ENCODE measurements at places on chromosomes 11 and 22. TPM values are rescaled to one million over a fixed set of nuclear protein-coding genes. Genes with fewer than 3 reads are reported as not detected.

DNA sequence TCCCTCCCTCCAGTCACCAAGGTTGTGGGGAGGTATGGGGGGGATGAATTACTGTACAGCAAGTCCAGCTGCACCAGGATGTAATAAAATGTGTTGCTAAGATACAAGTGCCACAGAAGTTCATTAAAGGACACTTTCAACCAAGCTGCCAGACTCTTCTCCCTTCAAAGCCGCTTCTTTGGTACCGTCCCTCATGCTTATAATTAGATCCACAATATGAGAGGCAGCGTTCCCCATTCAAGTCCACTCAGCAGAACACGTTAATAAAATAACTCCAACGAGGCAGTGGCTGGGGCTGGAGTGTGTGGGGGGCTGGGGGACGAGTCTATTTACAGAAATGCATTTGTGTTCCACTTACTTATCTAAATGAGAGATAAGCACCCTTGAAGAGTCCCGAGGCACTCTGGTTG lies 14.7 kb downstream of the PHF21B start:
- no peak overlapping the region for H3K27ac ChIP-seq
- H3K4me1 ChIP-seq = no peaks in the 10 kb centered on the region
- DNase-seq = no peak
- no peaks in the 10 kb centered on the region for H3K36me3 ChIP-seq
- no peak overlapping the region for H3K4me3 ChIP-seq

Gene ACTN3
- total RNA-seq = not detected

Gene NCAPH2
- total RNA-seq = 34.8 TPM

Gene KCNJ11
- 1.5 TPM for total RNA-seq

Gene LRRC75B
- total RNA-seq = 24.8 TPM

Data from stomach (tissue), 19 donors.